ENCODE measurements at places on chromosomes 6 and 20.

DNA sequence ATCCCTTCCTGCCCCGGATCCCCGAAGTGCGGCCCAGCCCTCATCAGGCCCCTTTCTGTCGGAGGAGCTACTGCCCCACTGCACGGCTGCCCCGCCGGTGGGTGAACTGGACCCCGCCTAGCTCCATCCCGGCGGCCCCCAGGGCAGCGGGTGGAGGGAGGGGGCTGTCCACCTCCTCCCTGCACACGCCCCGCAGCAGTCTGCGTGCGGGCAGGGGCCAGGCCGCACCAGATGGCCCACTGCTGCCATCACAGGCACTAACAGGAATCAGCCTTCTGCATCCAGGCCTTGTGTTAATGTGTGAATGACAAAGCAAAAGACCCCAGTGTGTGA is 54.9 kb upstream of the UNC93A start:
- DNase-seq = no peak

DNA sequence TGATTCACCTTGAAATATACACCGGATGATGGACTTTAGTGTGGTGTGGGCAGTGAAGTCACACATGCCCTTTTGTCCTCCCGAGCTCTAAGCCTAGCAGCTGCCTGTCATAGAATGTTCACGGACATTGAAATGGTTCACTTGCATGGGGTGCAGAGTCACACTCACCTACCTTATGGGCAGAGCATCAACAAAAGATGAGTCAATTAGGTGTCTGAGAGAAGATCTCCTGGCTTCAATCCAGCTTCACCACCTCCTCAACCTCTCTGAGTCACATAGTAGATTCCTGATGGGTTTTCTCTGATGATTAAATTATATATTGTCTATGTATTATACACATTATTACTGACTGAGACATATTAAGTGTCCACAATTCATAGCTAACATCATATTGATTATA is 48.1 kb upstream of the HLA-E start:
- no peak for DNase-seq

DNA sequence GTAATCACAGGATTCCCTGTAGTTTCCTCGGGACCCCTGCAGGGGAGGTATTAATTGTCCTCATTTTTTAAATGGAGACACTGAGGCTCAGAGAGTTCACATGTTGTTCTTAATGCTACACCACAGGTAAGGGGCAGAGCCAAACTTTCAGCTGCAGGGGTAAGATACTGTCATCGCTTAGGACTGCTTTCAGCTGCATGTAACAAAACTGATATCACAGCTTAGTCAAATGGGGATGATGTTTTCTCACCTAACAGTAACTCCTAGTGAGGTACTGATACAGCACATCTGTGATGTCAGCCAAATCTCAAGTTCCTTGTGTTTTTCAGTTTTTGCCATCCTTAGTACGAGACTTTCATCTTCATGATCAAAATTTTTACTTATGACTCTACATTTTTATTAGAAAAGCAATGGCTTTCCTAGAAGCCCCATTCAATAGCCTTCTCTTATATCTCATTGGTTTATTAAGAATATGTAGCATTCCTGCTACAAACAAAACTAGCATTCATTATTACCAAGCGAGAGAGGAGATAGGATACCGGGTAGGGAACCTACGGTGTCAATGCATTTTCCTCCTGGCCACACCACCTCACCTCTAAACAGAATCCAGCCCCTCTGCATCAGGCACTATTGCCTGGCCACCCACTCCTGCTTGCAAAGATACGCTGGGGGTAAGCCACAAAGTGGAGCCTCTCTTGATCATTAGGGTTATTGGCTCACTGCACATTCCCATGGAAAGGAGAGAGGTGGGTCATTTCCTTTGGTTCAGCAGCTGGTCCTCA is 557.5 kb downstream of the CD83 start:
- DNase-seq = no peak

DNA sequence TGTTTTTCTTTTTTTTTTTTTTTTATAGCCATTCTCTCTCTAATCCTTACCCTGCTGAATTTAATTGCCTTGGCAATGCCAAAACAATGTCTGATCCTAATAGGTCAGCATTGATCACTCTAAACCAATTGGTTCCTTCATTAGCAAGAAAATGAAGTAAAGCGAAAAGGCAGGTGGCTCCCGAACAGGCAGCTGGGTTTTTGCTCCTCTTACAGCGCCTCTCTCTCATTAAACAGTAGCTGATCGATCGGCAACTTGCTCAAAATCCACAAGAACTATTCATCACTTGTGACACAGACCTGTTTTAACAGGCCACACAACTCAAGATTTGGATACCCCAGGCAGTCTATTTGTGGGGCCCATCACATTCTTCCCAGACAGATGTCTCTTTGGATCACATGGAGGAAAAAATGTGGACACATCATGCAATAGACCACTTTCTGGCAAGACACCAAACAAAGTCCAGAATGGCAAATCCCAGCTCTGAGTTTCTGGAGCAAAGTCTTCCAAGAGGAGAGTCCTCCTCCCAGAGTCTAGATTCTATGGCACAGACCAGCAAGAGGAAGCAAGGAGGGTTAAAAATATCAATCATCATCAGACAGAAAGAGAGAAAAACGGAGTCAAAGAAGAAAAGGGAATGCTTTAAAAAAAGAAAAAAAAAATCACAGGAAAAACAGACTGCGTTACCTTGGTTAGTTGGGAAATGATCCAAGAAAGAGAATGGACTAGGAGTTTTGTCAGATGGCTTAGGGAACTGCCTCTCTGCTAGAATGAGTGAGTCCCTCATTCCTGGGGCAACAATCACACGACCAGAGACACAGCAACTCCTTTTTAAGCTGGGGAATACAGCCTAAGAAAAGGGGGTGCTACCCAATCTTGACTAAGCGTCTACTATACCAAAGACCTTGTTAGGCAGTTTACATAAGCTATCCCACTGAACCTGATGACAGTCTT is 247.8 kb downstream of the BTBD9 start:
- no peak for DNase-seq

DNA sequence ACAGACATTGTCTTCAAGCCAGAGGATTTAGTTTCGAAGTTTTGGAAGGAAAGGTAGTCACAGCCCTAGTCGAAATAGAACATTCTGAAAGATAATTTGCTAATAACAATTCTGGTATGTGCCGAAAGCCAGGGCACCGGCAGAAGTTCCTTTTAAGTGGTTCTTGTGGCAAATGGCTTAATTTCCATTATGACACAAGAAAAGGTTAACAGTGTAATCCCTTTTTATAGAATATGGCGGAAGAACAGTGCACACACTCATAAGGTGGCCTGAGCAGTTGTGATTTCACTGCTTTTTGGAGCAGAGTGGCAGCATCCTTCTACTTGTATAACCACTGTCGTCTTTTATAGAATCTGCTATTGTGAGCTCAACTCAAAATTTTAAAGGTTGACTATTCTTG is 152.4 kb downstream of the SASH1 start:
- DNase-seq = no peak

DNA sequence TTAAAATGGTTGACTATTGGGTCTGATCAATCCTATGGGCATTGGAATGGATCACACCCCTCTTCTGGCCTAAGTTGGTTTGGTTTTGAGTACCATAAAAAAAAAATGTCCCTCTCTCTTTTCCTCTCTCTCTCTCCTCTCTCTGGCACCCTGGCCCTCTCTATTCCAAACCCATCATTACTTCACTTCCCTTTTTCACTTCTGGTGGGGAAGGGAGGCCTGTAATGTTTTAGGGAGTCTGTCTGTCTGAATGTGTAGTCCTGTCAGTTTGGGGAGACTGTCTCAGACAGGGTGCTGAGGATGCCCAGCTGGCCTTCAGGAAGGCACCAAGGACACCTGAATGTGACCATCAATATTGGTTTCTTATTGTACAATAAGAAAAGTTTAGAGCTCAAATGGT is 165.8 kb downstream of the CD24 start:
- DNase-seq = no peak

DNA sequence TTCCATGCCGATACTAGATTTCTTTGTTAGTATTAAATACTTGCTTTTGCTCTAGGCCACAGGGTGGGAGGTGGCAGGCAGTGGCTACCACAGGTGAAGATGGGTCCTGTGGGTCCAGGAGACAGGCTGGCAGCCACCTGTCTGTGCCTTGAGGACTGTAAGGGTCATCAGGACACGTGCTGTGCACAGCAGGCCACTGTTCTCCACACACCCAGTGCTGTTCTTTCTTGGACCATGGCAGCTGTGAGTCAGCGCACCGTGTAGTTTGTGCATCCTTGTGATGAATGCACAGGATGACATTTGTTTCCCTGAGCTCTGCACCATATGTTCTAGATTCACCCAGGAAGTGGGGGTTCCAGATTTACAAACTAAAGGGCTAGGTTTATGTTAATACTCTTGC is 317.0 kb downstream of the ZFAND3 start:
- no peak for DNase-seq

- no peak for DNase-seq
These were observed 23.8 kb downstream of the SLC22A23 start for GRCh38 chr6:3433005-3433404.

DNA sequence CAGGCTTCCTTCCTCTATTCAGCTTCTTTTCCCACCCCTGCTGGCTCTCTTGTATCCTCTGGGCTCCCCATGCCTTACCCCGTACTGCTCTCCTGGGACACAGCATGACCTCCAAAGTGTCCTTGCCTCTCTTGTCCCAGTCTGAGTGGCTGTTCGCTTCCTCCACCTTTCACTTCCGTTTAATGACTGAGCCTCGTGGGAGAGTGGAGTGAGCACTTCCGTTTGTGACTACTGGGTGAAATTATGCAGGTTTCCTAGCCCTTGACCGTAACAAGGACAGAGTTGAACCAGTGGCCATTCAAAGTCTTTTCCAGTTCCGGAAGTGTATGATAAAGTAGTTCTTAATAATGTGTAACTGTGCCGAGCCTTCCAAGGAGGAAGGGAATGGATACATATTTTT is 109.2 kb downstream of the ARID1B start:
- DNase-seq = no peak

All from NCI-H345 (cell line).